ENCODE measurements at places on chromosomes 5 and 9.
A peak's percentile ranks its signal among the peaks of the same experiment; 100 is the strongest.

DNA sequence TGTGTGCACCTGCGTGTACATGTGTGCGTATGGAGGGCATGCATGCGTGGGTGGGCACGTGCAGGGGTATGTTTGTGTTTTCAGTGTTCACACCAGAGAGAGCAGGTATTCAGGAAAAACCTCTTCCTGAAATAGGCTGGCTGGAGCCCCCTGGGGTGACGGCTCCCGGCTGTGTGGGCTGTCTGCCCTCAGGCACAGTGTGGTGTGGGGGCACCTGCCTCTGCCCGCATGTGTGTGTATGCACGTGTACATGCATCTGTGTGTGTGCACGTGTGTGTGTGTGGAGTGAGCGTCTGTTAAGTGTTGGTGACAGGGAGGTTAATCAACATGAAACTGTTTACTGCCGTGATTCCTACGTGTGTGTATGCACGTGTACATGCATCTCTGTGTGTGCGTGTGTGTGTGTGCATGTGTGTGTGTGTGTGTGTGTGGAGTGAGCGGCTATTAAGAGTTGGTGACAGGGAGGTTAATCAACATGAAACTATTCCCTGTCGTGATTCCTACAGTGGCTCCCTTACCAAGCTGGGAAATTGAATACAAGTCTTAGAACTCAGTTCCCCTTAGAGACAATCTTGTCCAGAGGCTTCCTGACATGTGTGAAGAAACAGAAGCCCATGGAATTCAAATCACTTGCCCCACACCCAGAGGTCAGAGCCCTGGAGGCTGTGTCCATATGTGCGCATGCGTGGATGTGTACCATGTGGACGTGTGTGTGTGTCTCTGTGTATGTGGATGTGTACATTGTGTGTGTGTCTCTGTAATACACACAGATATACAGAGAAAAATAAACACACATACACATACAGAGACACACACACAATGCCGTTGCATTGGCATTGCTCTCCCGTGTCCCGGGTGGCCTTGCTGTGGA lies 372.4 kb upstream of the IRX4 start:
- DNase-seq, result no peak

GRCh38 chr5:167269146-167269545 lies 1022.3 kb upstream of the WWC1 start:
- DNase-seq, result no peak

- no peak for DNase-seq
These were observed 33.3 kb downstream of the IPPK start for GRCh38 chr9:92636627-92637026.

GRCh38 chr9:126235336-126236243 lies 91.0 kb upstream of the MVB12B start:
- peak; percentile 22 for DNase-seq

- peak; percentile 57 for DNase-seq
These were observed 106.3 kb downstream of the TENT4A start for GRCh38 chr5:6819521-6819920.

DNA sequence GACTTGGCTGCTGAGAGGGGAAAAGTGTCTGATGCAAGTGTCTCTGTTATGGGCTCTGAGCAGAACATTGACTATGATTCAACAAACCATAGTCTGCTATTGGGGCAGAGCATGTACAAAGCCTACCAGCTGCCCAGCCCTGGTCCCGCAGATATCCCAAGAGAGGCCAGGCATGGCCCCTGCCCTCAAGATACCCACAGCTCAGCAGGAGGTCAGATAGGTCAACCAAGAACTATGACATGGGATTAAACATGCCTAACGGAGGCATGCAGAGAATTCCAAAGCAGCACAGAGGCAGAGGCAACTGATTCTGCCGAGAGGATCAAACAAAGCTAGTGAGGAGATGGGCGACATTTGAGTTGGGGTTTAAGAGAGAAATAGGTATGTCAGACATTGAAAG lies 39.9 kb upstream of the CPLX2 start:
- DNase-seq, result no peak
